ENCODE measurements at places on chromosomes 12 and 14. TPM values are rescaled to one million over a fixed set of nuclear protein-coding genes. Genes with fewer than 3 reads are reported as not detected.

The CABP1 gene
- total RNA-seq: 0.66 TPM

The MORN3 gene
- total RNA-seq: 0.33 TPM

The DTX1 gene
- not detected for total RNA-seq

The B4GALNT3 gene
- under 0.01 TPM for total RNA-seq

The HOXC10 gene
- not detected for total RNA-seq

The C14orf180 gene
- not detected for total RNA-seq

The RTL1 gene
- not detected for total RNA-seq

The POTEM gene
- not detected for total RNA-seq

The SDR9C7 gene
- 0.15 TPM for total RNA-seq

The TAS2R31 gene
- total RNA-seq: 5.1 TPM

The AMIGO2 gene
- 1.2 TPM for total RNA-seq

The TUNAR gene
- total RNA-seq: not detected

The USP15 gene
- total RNA-seq: 65.6 TPM

The DPPA3 gene
- total RNA-seq: not detected

The KCNC2 gene
- not detected for total RNA-seq

The PTGDR gene
- not detected for total RNA-seq

The KRT72 gene
- total RNA-seq: not detected

Data from smooth muscle cell of trachea (primary cell).